ENCODE measurements at places on chromosomes 13 and 19.

DNA sequence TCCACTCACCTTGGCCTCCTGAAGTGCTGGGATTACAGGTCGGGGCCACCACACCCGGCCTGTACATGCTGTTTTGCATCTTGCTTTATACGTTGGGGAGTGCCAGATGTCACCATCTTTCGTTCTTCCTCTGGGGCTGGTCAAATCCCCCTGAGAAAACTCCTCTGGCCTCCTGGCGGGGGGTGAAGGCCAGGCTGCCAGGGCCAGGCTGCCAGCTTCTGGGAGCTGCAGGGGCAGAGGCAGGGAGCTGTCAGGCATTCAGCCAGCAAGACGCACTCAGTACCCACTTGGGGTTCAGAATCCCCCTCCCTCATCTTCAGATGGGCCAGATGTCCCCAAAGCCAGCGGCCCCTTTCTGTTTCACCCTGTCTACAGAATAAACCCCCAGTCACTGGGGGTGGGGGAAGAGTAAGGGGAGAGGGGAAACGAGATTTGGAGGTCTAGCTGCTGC lies 16.1 kb downstream of the ZSWIM9 start:
- DNase-seq = no peak

GRCh38 chr19:42290523-42291434 lies 11.2 kb upstream of the PRR19 start:
- no peak for DNase-seq

DNA sequence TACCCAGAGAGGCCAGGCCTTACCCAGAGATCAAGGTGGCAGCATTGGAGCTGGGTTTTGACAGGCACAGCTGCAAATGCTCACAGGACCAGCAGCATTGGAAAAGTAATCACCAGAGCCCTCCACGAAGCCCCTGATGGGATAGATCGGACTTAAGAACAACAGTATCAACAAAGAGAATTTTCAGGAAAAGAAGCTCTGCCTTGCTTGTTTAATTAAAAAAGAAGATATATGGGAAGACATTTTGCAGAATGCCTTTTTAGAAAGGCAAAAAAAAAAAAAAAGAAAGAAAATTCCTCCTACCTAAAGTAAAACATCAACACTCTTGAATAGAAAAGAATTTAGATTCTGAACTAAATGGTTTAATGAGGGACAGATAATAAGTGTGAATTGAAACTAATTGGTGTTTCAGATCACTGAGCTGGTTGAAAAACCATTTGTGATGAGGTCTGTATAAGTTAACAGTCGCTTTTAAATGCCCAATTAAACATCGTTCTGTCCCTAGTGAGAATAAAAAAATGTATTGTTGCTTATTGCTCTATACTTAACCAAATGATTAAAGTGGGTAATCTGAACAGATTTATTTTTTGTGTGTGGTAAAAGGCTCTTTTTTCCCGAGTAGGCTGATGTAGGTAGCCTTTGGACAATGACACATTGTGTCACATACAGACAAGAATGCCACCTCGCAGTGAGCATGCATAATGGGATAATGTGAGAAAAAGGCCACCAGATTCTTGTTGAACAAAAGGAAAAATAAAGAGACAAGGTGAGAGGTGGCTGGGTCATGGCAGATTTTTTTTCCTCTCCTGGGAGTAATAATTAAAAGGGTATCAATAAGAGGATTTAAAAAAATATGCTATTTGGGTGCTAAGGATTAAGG lies 93.0 kb upstream of the ARGLU1 start:
- no peak for DNase-seq

GRCh38 chr19:2425622-2426581 lies 1.5 kb downstream of the TIMM13 start:
- DNase-seq = no peak

- no peak for DNase-seq
Observed at GRCh38 chr13:28744091-28744536, 25.3 kb upstream of the SLC46A3 start.

GRCh38 chr19:43534816-43535761 lies 2.1 kb downstream of the ZNF575 start:
- no peak for DNase-seq

DNA sequence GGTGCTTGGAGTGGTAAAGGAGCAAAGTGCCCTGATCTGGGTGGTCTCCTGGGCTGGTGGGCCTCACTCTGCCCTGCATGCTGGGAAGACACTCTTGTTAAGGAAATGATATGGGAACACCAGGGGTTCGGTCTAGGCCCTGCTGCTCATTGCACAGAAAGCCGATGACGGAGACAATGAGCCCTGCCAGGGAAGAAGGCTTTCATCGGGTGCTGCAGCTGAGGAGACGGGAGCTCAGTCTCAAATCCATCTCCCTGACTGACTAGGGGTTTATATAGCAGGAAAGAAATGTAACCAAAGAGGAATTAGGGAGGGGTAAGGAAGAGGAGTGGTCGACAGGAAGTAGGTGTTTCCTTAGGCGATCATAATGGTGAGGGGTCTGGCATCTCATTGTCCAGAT lies 253.4 kb downstream of the TEX29 start:
- DNase-seq = no peak

- no peak for DNase-seq
Observed at GRCh38 chr13:77353995-77354394, 27.1 kb upstream of the MYCBP2 start.

DNA sequence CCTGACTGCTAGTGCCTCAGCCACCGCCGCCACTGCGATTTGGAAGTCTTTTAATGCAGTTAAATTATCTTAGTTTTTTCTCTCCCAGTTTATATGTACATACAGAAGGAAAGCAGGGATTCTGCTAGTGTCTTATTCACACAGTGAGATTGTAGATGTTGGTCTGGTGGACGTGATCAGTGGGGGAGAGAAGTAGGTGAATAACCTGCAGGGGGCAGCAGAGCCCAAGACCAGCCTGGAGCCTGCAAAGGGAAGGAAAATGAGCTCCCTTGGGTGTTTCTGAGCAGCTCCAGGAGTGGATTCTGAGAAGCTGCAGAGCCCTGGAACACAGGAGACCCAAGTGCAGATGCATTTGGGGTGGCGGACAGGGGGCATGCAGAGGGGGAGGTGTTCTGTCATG lies 26.3 kb downstream of the ZNF844 start:
- DNase-seq = peak; percentile 24

GRCh38 chr13:104385404-104385803 lies 1319.2 kb upstream of the SLC10A2 start:
- no peak for DNase-seq

DNA sequence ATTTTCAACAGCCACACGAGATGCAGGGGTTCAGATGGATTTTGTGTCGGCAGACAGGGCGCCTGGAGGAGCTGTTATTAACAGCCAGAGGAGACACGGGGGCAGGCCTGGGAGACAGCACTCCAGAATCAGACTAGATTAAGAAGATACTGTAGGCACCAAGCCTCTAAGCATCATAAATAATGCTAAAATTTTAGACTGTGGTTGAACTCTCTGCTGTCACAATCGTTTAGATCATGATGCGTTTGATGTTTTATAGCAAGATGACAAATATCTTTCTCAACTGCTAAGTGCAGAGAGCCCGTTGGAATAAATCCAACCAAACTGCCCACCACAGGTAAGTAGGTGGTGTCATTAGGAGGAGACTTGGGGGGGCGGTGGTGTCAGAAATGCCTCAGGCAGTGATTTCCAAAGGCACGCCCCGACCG lies 63.9 kb downstream of the CEBPG start:
- no peak for DNase-seq

- DNase-seq = no peak
Observed at GRCh38 chr13:33188093-33188882, 97.3 kb downstream of the STARD13 start.

GRCh38 chr19:4115050-4115817 lies 8.7 kb downstream of the MAP2K2 start:
- no peak for DNase-seq

DNA sequence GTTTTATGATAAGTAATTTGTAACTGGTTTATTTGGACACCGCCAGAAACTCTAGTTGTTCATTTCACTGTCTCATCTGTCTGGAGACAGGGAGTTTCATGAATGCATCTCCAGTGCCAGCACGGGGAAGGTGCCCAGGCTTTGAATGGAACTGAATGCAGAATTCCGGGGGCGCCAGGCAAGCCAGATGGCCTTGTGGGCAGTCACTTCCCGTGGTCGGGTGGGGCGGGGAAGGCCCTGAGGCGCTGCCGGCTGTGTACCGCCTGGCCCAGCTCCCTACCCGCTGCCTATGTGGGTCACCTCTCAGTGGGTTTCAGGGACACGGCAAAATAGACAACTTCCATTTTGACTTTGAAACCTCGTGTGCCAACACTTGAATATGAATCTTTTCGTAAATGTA lies 28.8 kb upstream of the MCF2L start:
- peak; percentile 54 for DNase-seq

GRCh38 chr13:111076155-111077013 lies 38.7 kb upstream of the ARHGEF7 start:
- no peak for DNase-seq

GRCh38 chr19:12672744-12673143 lies 6.1 kb downstream of the WDR83 start:
- DNase-seq = no peak

DNA sequence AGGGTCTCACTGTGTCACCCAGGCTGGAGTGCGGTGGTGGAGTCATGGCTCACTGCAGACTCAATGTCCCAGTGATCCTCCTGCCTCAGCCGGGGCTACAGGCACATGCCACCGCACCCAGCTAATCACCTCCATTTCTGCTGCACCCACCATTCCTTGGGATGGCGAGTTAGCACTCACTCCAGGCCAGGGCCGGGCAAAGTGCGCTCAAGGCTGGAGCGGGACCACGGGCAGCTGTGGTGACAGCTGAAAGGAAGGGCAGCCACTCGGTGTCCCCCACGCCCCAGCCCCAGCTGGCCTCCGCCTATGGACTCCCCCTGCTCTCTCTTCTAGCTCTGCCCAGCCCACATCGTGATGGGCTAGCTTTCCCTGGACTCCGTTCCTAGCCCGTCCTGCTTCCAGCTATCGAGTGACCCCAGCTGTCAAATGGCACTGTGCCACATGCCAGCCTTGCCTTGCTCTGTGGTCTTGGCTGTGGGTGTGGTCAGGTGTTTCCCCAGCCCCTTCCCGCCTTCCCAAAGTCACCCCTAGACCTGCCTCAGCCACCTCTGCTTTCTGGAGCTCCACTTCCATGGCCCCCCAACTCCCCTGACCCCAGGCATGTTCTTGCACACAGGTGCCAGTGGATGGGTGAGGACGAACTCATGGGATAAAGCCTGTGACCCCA lies 4.1 kb downstream of the MICOS13 start:
- no peak for DNase-seq

GRCh38 chr19:7145494-7145893 lies 76.0 kb downstream of the ZNF557 start:
- DNase-seq = no peak

GRCh38 chr13:80447747-80448146 lies 106.8 kb upstream of the SPRY2 start:
- no peak for DNase-seq

- DNase-seq = no peak
Observed at GRCh38 chr13:54018485-54018884, 989.9 kb downstream of the OLFM4 start.

GRCh38 chr13:77386880-77387606 lies 60.1 kb upstream of the MYCBP2 start:
- no peak for DNase-seq

- DNase-seq = no peak
Observed at GRCh38 chr19:37928527-37929286, 21.7 kb downstream of the SIPA1L3 start.

- DNase-seq = no peak
Observed at GRCh38 chr13:32334671-32335070, 19.4 kb downstream of the BRCA2 start.

- no peak for DNase-seq
Observed at GRCh38 chr13:62299988-62300387, 884.3 kb upstream of the PCDH20 start.

DNA sequence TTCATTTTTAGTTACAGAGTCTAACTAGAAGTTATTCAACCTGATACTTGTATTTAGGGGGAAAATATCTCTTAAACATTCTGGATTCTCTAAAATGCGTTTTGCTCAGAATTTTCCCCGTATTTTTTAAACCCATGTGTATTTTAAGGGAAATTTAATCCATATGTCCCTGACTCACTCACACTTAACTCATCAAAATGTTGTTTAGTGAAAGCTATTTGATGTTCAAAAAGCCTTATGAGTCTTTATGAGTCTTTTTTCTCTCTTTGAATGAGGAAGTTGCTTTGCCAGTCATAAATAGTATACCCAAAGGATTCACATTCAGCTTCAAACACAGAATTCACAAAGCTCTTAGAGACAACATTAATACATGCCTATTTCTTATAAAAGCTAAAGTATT lies 16.4 kb downstream of the MAB21L1 start:
- DNase-seq = no peak

GRCh38 chr19:31055454-31055853 lies 293.8 kb downstream of the TSHZ3 start:
- no peak for DNase-seq

DNA sequence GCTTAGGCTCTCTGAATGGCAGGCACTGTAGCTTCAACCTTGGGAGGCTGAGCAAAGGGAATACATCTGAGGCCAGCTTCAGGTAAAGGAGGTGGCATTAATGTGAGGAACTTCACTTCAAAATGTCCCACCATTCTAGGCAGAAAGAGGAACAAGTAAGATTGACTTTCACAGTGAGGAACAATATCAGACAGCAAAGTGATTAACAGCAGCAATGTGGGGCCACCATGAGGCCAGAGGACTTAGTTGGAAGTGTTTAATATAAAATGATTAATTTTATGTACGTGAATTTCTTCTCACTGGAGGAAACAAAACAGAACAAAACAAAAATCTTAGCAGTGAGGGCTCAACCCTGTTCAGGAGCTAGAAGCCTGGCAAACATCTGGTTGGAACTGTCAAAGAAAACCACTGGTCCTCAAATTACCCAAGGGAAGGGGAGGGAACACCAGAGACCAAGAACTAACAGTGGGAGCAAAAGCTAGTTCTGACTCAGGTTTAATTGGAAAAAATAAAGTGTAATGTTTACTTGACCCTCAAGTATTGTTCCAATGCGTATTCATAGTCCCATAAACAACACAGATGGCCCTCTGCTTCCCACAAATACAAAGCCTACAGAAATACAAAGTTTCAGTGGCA lies 43.9 kb upstream of the FRY start:
- DNase-seq = no peak

- DNase-seq = no peak
Observed at GRCh38 chr13:31968473-31968872, 63.1 kb upstream of the FRY start.

All from NCI-H1092 (cell line).